NCI-H748 treated with DMSO at 0.1 percent for 48 hours (cell line): ENCODE measurements at places on chromosomes 5 and 9.

DNA sequence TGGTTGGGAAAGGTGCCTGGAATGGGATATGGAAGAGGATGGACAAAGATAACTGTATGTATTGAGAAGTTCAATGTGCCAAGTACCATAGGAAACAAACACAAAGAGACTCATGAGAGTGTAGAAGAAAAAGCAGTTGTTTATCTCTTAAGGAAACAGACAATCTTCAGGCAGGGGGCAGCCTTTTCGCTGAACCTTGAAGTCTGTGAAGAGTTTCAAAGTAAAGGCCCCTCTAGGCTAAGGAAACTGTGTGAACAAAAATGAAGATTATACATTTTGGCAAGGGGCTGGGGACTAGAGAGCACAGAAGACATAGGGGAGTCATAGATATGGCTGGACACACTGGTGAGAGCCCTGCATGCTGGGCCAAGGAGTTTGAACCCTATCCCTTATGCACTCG lies 27.5 kb upstream of the FRMPD1 start:
- DNase-seq: no peak

GRCh38 chr9:95598236-95598635 lies 81.5 kb upstream of the PTCH1 start:
- no peak for DNase-seq

DNA sequence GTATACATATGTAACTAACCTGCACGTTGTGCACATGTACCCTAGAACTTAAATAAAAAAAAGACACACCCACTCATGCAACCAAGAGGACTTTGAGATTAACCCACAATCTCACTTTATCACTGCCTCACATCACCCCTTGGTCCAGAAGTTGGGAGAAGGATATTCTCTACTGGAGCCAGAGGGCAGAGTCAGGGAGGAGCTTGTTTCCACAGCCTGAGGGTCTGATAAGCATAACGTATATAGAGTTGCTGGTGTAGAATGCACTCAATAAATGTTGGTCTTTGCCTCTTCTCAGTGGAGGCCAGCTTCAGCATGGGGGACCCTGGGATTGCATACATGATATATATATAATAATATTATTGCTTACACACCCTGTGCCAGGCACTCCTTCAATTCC lies 10.1 kb downstream of the KCNV2 start:
- no peak for DNase-seq

DNA sequence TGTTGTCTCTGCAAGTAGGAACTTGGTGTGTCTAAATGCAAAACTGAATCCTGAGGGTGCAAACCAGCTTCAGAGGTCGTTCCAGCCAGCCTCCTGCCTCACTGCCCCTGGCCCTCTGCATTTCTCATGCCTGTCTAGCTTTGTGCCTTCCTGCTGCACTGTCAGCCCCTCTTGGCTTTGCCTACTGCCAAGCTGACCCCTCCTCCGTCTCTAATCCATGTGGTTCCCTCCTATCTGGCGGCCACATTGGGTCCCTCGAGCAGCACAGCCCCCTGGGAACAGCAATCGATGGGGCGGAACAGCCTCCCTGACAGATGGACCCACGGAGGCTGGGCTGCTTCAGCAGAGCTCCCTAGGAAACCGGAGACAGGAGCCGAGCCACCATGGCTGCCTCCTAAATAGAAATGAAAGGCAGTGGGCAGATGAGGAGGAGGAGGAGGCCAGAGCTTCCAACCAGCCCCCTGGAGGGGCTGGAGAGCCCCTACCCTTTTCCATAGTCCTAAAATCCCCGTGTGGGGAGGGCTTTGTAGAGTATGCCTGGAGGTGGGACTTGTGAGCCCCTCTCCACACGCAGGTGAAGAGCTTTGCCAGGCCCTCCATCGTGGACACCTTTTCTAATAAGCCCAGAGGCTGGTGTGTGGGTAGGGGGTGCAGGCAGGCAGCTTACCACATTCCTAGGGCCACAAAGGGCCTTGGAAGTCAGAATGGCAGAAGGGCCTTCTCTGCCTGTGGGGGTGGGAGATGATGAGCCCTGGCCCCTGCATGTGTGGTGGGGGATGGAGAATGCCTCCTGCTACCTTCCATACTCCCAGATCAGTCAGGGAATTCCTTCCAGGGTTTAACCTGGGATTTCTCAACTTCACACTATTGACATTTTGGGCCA lies 9.2 kb upstream of the CXXC5 start:
- no peak for DNase-seq

DNA sequence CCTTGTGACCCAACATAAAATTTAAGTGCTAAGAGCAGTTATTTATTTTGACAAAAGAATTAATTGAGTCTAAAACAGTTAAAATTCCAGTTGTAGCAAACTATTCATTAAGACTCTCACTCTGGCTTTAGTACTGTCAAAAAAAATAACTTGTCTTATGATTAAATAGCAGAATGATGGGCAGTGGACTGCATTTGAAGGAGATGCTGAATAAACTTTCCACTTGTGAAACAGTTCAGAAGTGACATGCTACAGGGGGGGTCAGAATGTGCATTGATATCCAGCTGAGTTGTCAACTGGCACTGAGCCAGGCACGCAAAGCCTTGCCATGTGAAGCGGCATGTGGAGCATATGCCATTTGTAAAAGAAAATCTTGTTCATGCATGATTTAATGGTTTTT lies 76.0 kb downstream of the FCHO2 start:
- peak; percentile 88 for DNase-seq

DNA sequence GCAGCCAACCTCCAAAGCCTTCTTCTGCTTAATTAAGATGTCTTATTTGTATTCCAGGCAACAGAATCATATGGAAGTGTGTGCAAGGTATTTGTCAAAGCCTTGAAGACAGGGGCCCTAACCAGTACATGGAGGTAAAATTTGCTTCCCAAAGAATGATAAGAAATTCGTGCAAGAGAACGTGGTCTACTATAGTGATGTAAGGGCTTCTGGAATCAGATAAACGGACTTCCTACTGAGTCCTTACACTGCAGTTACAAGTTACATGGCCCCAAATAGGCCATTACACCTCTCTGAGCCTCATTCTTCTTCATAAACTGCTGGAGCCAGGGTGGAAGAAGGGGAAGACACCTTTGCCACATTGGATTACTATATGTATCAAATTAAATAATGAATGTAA lies 15.9 kb upstream of the ISOC1 start:
- DNase-seq: no peak

DNA sequence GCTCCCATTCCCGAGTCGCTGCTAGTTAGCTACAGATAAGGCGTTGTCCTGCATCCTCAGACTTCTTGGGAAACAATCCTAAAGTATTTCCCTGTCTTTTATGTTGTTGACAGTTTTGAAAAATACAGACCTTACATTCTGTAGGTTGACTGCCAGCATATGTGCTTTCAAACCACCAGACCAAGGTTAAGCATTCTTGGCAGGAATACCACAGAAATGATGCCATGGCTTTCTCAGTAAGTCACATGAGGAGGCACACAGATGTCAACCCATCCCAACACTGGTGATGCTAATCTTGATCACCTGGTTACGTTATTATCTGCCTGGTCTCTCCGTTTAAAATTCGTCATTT lies 871 bp downstream of the GLE1 start:
- DNase-seq: no peak

DNA sequence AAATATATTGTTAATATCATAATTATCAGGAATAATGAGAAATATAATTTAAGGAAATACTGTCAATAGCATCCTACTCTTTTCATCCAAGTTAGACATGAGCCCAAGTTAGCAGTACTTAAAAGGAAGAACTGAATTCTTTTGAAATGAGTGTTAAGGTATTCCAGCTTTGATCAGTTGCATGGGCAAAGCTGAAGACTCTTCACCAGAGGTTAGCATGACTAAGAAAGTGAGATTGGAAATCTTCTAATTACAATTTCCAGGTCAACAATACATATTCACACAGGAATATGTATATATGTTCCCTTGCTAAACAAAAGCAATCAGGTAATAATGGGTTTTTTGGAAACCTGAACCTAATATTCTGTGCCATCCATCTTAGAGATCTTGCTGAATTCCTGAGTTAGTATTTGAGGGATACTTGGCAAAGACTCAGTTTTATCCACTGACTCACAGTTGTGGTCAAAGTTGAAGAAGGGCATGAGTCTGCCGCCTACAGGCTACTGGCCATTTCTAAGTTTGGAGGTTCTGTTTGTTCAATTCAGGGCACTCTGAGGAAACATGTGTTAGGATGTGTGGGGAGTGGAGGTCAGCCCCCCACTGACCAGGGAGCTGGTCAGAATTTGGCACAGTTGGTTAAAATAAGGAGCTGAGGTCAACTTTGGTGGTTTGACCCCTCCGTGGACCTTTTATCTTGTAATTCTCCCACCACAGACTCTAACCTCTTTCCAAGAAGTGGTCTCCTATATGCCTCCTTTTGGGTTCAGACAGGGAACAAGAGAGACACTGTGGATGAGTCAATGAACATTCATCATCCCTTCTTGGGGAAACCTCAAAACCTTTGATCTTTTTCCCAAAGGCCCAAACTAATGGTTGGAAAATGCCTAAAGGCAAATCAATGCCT lies 118.3 kb downstream of the PIK3R1 start:
- no peak for DNase-seq

GRCh38 chr9:112315331-112316257 lies 17.8 kb downstream of the PTBP3 start:
- DNase-seq: no peak

DNA sequence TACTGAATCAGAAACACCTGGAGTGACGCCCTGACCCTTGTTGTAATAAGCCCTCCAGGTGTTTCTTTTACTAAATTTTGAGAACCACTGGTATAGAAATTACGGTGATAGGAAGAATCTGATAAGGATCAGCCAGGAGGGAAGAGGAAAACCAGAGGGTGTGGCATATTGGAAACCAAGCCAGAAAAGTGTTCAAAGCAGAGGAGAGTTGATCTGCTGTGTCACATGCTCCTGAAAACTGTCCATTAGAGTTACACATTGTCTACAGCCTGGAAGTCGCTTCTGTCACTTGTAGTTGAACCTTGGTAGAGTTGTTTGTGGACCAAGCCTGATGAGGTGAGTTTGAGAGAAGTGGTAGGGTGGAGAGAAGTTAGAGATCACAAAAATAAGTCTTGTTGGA lies 497.4 kb downstream of the ENC1 start:
- no peak for DNase-seq

DNA sequence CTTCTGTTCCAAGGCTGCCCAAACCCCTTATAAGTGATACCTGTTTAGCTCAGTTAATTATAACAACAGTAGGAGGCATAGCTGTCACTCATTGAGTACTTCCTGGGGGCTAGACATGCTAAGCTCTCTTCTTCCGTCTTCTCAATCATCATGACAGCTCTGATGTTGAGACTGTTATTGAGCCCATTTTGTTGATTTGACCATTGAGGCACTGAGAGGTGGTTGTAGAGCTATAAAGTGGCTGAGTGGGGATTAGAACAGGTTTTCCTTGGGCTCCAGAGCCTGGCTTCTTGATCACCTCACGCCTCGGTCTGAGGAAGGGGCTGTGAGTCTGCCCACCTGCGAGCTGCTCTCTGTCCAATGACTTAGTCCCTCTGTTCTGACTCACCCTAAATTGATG lies 26.0 kb upstream of the RPL26L1 start:
- no peak for DNase-seq

DNA sequence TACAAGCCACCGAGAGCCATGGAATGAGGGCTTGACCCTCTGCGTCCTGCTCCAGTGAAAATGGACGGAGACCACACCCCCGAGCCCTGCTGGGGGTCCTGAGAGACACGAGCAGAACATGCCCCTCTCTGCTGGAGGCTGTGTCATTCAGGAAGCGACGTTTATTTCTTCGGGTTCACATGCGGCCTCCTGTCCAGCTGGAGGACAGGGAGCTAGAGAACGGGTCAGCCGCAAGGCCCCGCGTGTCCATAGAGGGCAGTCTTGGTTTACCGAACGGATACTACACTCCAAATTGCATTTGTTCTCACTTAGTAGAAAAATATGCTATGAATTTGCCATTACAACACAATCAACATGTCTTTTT lies 36.1 kb downstream of the MRPL36 start:
- peak; percentile 30 for DNase-seq

GRCh38 chr5:78794693-78795215 lies 146.2 kb upstream of the LHFPL2 start:
- DNase-seq: no peak

DNA sequence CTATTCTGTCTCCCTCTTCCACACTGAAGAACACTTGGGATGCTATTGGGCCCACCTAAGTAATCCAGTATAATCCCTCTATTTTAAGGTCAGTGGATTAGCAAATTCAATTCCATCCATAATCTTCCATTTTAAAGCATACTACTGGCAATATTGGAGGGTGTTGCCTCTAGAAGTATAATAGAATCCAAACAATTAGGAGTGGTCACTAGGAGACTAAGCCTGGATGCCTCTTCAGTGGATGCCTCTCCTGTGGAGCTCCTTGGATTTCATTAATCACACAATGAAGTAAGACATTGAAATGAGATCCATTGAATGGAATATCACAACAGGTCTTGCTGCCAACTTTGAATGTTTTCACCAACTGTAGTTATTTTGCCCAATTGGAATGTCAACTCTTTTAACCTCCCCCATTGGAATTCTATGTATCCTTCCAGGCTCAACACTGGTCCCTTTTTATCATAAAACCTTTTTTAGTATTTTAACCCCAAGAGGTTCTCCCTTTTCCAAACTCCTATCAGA lies 311.6 kb downstream of the PLK2 start:
- no peak for DNase-seq

DNA sequence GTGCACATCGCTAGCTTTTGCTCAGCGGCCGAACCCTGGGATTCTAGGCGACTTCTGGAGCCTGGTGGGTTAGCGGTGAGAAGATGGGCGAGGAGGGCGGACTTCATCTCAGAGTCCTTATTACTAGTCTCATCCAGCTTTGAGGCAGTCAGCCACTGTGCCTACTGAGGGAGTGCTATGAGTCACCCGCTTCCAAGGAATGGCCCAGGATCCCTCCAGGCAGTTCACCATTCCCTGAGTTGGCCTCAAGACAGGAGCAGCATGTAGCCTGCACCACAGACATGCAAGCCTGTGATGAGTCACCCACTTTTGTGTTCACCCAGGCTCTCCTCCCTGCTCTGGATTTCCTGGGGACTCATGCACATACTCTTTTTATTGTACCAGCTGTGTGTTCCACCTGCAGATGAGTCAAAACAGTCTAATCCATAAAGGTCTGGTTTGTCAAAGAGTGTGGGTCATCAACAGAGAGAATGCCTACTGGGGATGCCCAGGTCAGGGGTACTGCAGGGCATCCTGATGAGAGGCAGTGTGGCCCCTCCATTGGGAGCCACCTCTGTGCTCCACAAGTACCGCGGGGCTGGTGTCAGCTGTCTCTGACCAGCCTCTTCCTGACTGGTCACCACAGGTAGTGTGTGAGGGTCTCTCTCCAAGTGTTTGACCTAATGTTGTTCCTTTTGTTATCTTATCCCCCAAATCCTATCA lies 20.2 kb downstream of the SLC22A5 start:
- DNase-seq: no peak
